ENCODE measurements at places on chromosomes 3 and 15.

- no peak for DNase-seq
Observed at GRCh38 chr15:95141486-95141885, 910.1 kb downstream of the MCTP2 start.

GRCh38 chr3:147422196-147422595 is 13.0 kb downstream of the ZIC1 start:
- DNase-seq: no peak

- no peak for DNase-seq
Observed at GRCh38 chr3:97687734-97688133, 76.8 kb upstream of the ARL6 start.

- DNase-seq: peak; percentile 70
Observed at GRCh38 chr3:141875374-141875892, 1.0 kb upstream of the ATP1B3 start.

- DNase-seq: no peak
Observed at GRCh38 chr15:73946795-73947370, 20.6 kb downstream of the LOXL1 start.

DNA sequence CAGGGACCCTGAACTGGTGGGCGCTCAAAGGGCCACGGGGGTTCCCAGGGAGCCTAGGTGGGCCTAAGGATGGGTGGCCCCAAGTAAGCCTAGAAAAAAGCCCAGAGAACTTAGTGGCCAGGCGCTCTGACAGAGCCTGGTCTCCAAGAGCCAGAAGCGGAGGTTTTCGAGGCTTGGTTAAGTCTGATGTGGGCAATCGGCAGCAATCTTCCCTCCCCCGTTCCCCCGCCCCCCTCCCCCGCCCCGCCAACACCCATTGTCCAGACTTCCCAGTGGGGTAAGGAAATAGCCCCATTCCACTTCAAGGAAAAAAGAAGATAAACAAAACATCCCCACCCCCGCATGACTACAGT is 6.7 kb downstream of the EOMES start:
- no peak for DNase-seq

GRCh38 chr15:68765602-68766368 is 54.9 kb downstream of the ANP32A start:
- no peak for DNase-seq

DNA sequence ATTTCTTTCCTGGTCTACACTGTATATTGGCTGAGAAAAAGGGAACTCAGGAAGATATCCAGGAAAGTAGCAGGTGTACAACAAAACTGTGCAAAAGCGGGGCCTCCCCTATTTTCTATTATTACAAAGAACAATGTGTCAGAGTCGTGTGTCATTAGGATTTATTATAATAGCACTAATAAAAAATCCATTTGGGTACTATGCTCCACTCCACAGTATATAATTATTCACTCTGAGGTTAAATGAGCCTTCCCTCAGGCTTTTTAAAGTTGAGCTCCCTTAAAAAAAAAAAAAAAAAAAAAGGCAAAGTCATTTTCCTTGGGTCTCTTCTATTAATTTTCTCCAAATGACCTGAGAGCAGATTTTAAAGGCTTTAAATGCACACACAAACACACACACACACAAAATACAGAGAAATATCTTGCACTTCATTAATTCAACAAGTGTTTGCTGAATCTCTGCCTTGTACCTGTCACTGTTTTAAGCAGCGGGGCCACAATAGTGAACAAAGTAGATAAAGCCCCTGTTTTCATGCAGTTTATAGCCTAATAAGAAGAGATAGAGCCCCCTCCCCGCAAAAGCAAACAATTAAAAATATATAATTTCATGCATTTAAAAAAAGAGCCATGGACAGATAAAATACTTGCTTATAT is 1.3 kb upstream of the DPP8 start:
- DNase-seq: no peak

DNA sequence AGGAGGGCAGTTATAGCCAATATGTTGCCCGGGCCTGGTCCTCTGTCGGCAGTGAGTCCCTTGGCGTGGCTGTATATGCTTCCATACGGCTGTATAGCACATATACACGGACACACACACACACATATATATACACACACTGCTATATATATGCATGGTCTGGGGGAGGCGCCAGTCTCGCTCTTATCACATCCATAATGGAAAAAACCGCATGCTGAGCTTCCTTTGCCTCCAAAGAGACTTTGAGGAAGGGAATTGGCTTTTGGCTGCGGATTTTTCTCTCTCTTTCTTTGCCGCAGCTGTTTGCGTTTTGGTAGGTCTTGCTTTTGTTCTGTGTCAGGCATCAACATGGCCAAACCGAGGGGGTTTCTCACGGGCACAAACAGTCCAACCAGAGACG is 11.3 kb upstream of the TMEM115 start:
- DNase-seq: no peak

DNA sequence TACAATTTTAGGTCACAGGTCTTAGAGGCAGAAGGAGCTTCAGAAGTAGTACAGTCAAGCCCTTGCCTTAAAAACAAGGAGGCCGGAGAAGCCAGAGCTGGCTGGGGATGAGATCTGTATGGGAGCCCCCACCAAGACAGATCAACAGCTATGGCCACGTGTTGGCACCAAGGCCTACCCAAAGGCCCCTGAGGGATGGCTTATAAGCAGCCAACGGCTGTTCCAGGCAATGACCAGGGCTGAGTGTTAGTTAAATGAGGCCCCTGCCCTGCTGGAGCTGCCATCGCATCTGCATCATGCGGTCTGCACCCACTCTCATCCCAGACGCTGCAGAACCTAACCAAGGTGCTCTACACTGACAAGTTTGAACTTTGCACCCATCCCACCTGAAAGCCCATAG is 43.3 kb downstream of the CCDC12 start:
- no peak for DNase-seq

GRCh38 chr3:17941152-17941551 is 198.7 kb upstream of the TBC1D5 start:
- no peak for DNase-seq

GRCh38 chr15:74786551-74787165 is 4.8 kb downstream of the CSK start:
- DNase-seq: no peak

- no peak for DNase-seq
Observed at GRCh38 chr15:71379893-71380292, 264.6 kb downstream of the THSD4 start.

DNA sequence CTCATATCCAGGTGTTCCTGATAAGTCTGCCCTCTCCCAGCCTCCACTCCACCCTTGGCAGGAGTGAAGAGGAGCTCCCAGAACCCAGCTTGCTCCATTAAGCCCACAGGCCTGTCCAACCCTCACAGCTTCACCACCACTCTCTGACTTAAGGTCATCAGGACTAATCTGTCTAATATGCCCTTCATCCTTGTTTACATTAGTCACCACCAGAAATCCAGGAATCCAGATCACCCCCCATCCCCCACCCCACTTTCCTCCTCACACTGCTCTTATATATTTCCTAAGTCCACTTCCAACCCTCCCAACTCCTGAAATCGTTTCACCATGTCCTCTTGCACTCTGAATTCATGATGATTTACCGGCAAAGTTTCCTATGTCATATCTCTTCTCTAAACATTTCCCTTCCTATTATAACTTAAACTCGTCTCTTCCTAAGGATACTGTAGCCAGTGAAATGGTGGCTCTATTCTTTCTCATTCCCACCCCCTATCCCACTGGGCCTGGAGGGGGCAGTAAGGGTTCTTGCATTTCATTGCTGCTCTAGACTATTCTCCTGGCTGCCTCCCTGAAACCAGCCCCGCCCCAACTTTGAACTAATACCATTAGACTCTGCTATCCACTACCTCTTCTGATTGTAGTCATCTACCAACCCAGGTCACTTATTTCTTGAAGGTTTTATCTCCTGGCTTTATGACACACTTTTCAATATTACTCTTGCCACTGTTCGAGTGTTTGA is 43.4 kb downstream of the PPP2R3A start:
- no peak for DNase-seq

DNA sequence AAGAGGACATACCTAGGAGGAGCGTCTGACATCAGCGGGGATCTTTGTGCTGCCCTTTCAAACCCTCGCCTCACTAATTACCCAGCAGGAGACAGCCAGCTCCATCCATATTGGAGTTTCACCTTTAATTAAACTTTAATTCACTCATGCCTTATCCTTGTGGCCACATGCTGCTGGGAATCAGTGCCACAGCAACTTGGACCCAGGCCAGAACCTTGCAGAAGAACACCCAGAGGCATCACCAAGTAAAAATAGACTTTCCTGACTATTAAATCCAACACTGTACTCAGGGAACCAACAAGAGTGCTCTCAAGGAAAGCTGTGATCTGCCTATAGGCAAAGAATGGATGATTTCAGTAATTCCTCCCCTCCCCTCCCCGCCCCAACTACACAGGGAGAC is 23.9 kb downstream of the EIF1B start:
- DNase-seq: no peak

- DNase-seq: no peak
Observed at GRCh38 chr3:179732661-179733348, 80.0 kb downstream of the USP13 start.

Data from stimulated activated CD4-positive, alpha-beta T cell treated with anti-CD3 and anti-CD28 coated beads, Interleukin-15, amount 100 ng/mL, for 1 hour (primary cell).